Kasumi-1 (cell line): ENCODE measurements at places on chromosomes 6 and 20.
A peak's percentile ranks its signal among the peaks of the same experiment; 100 is the strongest.

DNA sequence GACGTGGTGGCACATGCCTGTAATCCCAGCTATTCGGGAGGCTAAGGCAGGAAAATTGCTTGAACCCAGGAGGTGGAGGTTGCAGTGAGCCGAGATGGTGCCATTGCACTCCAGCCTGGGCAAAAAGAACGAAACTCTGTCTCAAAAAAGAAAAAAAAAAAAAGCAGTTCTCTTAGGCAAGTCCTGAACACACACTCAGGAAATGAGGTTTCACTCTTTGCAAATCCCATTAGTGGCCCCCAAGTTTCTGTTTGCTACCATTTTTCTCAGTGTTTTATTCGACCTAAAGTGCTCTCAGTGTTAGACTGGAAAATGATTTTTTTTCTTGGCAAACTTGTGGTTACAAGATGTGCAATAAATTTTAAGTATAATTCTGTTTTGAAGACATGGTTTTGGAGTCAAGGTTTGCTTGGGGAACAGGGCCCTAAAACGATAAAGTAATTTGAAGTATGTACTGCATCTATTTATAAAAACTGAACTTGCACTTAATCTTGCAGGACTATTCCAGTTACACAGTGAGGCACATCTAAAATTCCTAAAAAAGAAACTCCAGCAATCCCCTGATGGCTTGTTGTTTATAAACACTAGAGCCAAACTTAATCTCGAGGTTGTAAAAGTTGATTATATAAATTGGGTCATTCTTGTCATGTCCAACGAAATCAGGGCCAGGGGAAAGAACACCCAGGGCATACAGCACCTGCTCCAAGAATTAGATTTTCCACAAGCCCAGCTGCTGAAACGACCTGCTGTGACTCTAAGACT lies 42.6 kb downstream of the MAP1LC3A start:
- no peak for DNase-seq

DNA sequence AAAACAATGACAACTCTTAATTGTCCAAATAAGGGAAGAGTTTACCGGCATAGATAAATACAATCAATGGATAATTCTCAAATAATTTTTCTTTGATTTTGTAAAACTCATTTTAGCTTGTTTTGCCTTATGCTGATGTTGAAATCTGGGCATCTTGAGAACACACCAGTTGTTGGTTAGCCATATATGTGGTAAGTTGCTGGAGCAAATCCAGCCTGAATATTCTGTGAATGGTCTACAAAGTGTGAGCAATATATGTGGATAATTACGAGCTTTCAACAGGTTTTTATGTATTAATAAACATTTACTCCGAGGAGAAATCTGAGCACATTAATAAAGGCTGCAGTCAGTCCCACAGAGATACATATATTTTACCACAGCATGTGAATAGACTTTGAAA lies 423.6 kb downstream of the BCKDHB start:
- DNase-seq, result no peak

DNA sequence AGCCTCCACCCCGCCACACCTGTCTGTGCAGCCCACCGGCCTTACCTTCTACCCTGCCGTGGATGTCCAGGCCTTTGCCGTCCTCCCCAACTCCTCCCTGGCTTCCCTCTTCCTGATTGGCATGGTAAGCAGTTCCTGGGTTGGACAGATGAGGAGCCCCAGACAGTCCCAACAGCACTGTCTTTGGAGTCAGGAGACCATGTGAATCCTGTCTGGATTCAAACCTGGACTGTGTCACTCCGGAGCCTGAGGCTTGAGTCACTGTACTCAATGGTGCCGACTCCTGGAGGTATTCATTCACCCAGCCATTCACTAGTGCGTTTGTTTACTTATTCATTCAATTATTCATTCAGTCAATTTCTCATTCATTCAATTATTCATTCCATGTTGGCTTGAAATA lies 20.0 kb upstream of the LBP start:
- no peak for DNase-seq

- DNase-seq, result no peak
These were observed 2.2 kb upstream of the PRDM13 start for GRCh38 chr6:99604166-99605073.

- DNase-seq, result peak; percentile 37
These were observed 66.6 kb upstream of the FAM184A start for GRCh38 chr6:119145111-119145510.

GRCh38 chr6:17448165-17448564 lies 54.8 kb downstream of the CAP2 start:
- DNase-seq, result no peak

DNA sequence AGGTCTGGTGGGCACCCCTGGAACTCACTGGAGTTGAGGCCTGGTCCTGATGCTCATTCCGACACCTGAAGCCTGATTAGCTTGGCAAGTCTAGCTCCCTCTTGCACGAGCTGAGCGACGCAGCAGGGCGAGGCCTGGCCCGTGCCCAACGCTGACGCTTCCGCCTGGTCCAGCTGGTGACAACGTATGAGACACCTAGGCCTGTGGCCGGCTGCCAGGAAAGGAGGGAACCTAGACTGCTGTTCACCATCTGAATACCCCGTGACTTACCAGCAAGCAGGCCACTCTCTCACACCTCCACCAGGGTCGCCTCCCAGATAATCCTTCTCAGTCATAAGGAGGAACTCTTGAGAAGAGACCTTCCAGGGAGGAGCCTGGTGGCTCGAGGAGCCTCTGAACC lies 24.5 kb downstream of the YTHDF1 start:
- DNase-seq, result no peak

GRCh38 chr6:167581637-167582036 lies 245.1 kb upstream of the AFDN start:
- no peak for DNase-seq

DNA sequence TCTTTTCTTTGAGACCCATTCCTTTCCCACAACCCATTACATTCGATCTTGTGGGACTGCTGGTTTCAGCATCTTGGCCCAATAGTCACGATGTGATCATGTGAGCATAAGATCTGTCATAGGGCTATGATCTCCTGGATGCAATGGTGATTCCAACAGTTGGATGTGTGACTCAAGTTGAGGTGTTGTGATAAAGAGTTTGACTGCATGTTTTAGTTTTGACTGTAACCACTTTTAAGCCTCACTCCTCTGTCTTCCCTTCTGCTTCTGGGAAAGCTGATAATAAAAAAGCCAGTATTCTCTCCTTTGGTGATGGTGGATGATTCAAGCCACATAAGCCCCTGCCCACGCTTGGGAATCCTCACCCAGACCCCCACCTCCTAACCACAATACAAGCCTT lies 117.0 kb upstream of the ASCC3 start:
- DNase-seq, result no peak

GRCh38 chr6:35471836-35472345 lies 3.7 kb downstream of the RPL10A start:
- no peak for DNase-seq

- DNase-seq, result no peak
These were observed 768 bp upstream of the FYN start for GRCh38 chr6:111874025-111874415.

DNA sequence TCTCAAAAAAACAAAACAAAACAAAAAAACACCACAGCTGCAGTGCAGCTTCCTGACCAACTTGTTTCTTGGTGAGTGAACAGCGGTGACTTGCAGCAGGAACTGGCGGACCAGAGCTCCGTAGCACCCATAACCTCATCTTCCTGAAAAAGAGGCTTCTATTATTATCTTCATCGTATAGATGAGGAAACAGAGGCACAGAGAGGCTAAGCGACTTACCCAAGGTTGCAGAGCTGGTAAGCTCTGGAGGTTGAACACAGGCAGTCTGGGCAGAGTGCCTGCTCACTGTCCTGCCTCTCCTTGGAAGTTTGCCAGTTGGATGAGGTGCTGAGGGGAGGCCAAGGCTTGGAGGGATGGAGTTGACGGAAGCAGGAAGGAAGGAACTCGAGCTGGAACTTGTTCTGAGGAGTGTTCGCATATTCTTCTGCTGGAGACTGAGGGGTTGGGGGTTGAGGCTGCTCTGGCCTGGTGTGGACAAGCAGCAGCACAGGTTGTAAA lies 47.9 kb upstream of the CCDC167 start:
- DNase-seq, result peak; percentile 58

DNA sequence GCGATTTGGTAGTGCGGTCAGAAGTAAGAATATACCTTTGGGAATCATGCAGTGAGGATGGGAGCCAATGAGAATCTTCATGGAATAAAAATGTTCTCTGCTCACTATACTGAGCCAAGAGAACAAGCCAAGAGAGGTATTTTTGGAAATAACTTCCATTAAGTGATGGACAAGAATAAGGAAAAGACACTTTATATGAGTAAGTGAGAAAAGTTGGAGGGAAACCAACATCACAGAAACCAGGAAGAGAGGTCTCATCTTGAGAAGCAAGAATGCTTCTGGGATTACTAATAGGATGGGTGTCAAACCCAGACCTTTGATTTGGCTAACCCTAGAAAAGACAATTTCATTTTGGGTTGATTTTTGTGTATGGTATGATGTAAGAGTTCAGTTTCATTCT lies 181.2 kb upstream of the JAG1 start:
- DNase-seq, result no peak

GRCh38 chr6:53593001-53593488 lies 48.1 kb upstream of the GCLC start:
- DNase-seq, result peak; percentile 17

DNA sequence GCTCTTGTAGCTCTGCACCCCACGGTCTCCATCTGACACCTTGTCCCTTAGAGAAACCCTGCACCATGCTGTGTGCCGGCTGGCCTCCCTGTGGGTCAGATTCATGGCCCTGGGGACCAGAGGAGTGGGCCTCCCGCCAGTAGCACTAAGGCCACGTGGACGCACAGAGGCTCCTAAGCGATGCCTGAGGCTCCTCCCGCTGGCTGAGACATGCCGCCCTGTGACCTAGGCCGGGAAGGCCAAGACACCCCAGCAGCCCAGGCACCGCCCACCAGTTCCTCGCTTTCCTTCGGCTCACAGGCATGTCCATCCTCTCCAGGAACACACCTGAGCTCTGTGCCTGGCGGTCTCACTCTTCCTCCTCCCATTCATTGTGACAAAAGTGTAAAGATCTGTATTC lies 311.0 kb downstream of the THBS2 start:
- no peak for DNase-seq

DNA sequence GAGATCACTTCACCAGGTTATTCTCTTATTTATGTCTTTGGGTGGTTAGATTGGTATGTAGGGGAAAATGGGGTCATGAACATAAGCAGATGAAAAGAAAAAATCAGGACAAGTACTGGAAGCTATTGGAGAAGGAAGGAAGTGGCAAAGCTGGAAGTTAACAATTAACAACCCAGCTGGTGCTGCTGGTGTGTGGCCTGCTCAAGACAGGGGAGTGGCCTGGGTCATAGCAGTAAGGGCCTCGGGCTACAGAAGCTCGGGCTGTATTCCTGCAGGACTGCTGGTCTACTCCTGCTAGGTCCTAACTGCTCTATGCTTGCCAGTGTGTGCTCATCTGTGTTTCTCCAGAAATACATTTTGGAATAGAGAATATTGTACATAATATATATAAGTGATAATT lies 19.6 kb downstream of the MYLIP start:
- no peak for DNase-seq
